ENCODE measurements at places on chromosomes 13 and 19.

DNA sequence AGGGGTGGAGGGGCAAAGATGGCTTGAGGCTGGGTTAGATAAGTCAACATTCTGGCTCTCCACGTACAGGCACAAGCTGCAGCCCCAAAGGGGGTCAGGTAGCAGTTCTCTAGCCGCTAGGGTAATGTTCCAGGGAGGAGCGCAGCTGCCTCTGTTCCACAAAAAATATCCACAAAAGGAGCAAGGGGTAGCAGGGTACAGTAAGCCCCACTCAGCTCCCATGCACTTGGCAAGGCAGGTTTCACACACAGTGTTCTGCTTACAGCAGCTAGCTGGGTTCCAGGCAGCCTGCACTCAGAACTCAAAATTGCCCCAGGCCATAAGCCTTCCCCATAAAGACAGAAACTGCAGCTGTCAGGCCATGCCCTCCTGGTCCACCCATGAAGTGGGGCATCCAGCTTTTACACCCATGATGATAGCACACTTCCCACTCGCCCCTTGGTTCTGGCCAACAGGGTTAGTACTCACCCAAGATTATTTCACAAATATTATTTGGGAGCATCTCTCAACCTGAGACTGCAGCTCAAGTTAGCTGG lies 130.0 kb downstream of the CYSLTR2 start:
- no peak for DNase-seq

- DNase-seq, result no peak
Measured at GRCh38 chr19:17948514-17948900, 15.7 kb downstream of the CCDC124 start.

- no peak for DNase-seq
Measured at GRCh38 chr19:49116544-49116943, 2.4 kb downstream of the LIN7B start.

DNA sequence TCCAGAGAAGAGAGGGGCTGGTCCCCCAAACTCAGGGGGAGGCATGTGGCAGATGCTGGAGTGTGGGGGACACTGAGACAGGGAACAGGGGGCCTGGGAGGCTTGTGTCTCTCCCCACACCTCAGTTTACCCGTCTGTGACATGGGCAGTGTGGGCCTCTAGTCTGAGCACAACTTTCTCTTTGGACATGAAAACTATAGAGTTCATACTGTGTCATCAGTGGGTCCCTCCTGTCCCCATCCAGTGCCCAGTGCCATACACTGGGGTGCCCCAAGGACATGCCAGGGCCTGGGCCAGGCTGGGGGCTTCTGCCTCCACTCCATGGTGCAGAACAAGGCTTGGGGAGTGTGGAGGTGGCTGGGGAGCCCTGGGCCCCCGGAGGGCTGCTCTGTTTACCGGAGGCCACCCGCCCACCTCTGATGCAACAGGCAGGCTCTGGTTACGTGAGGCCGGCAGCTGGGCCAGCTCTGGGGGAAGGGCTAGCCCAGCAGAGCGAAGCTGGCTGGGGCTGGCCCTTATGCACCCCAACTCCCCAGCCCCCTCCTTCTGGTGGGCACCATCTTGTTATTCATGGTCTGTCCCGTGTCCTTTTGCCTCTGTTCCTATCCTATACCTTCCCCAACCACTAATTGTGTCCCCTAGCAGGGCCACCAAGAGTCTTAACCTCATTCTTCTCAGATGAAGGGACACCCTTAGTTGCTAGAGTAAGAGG lies 1.9 kb upstream of the MEF2B start:
- no peak for DNase-seq

DNA sequence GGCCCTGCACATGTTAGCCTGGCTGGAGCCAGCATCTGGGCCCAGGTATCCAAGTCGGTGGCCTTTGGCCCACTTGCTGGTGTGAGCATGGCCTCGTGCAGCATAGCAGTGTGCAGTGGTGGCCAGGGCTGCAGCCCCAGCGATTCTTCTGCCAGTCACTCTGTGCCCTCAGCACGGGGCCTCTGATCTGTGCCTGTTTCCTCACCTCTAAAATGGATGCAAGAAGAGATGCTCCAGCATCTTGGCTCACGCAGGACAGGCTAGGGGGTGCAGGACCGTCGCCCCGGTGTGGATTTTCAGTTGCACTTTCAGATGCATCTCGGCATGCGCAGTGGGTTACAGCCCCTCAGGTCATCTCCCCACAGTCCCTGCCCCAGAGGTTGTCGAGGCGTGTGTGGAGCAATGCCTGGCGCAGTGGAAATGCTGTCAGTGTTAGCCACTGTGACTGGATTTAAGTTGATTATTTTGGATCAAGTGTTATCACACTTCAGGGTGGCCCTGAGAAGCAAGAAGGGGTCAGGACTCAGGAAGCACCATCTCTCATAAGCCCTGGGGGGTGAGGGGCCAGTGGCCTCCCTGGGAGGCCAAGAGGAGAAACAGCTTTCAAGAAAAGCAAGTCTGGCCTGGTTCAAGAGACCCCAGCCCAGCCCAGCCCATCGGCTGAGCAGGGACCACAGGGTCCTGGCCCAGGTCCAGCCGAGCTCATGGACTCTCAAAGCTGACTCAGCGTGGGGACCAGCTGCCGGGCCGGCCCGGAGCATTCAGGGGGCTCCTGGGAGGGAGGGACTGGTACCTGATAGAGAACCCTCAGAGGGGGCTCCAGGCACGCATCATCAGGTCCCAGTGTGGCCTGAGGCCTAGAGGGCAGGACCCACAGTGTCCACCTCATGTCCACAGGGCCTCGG lies 27.8 kb downstream of the AP1M1 start:
- DNase-seq, result no peak

DNA sequence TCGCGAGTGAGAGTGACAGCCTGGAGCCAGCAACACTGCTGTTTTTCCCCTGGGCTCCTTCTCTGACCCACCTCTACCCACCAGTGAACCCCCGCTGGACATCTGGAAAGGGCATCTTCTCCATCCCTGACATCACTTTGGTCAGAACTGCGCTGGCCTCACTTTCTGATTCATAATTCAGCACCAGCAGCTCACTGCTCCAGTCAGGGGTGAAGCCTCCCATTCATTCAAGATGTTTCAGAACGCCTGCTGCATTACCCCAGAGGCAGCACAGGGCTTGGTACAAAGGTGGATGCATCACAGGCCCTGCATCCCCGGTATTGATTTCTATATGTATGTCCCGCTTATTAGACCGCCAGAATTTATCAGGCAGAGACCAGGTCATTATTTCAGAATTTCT lies 182.8 kb upstream of the TSHZ3 start:
- DNase-seq, result no peak

- no peak for DNase-seq
Measured at GRCh38 chr19:6723108-6723618, 2.7 kb upstream of the C3 start.

DNA sequence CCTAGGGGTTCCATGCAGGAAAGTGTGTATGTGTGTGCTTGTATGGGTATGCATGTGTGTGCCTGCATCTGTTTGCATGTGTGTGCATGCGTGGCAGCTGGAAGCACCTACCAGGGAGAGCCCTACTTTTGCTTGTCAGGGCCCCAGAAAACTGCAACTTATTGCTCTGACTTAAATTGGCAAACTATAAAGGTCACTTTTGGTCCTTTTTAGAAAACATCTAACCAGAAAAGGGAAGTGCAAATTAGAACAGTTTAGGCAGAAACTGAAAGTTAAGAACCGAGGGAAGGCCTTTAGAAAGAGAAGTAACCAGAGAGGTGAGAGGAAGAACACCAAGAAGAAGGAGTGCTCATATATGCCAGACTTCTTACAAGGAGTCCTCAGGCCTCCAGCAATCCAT lies 32.5 kb downstream of the DLEU7 start:
- DNase-seq, result no peak

DNA sequence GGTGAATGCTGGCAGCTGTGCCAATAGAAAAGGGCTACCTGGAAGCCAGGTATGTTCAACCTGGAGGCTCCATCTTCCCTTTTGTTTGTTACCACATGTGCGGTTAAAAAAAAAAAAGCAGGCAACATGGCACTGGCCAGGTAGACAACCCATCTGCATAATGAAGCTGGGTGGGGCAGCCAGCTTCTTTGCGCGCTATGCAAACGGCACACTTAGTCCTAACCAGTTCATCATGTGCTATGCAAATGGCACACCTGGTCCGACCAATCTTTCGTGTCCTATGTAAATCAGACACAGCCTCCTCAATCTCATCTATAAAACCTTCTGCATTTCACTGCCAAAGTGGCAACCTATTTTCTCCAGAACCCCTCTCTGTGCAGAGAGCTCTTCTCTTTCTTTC lies 11.3 kb upstream of the IGSF23 start:
- DNase-seq, result no peak

GRCh38 chr19:56423985-56424353 lies 19.8 kb downstream of the ZNF583 start:
- DNase-seq, result no peak

DNA sequence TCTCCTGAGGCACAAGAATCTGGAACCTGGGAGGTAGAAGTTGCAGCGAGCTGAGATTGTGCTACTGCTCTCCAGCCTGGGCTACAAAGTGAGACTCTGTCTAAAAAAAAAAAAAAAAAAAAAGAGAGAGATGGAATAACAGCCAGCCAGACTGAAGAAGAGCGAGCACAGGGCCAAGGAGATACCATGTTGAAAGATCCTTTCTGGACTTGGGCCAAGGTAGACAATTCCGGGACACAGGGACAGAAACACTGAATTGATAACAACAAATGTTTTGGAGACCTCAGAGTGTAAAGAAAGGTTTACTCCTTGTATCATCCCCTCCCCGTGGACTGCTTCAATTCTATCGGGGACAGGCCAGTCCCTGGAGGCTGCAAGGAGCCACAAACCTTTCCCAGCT lies 4.6 kb downstream of the LPAR2 start:
- DNase-seq, result no peak

DNA sequence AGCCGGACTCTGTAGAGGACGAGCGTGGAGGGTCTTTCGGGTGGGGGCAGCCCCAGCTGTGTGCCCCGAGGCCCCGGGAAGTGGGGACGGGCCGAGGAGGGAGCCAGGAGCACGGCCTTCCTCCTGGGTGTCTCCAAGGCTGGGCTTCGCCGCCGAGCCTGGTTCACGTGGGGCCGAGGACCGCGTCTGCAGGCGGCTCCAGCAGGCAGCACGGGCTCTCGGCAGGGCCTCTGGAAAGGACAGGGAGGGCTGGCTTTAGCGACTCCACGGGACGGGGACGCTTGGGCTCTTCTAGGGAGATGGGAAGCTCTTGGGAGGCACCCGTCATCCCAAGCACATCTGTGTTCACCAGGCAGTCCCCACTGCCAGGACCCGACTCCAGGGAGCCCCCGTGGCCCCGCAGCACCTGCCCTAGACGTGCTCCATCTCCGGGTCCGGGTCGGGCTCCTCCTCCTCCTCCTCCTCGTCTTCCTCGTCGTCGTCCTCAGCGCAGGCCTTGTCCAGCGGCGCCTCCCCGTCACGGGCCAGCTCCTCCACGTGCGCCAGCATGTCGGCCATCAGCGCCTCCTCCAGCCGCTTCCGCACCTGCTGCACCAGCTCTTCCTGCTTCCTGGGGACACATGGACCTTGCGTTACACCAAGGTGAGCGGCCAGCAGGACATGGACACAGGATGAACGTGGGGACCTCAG lies 9.9 kb upstream of the MEX3D start:
- DNase-seq, result no peak

DNA sequence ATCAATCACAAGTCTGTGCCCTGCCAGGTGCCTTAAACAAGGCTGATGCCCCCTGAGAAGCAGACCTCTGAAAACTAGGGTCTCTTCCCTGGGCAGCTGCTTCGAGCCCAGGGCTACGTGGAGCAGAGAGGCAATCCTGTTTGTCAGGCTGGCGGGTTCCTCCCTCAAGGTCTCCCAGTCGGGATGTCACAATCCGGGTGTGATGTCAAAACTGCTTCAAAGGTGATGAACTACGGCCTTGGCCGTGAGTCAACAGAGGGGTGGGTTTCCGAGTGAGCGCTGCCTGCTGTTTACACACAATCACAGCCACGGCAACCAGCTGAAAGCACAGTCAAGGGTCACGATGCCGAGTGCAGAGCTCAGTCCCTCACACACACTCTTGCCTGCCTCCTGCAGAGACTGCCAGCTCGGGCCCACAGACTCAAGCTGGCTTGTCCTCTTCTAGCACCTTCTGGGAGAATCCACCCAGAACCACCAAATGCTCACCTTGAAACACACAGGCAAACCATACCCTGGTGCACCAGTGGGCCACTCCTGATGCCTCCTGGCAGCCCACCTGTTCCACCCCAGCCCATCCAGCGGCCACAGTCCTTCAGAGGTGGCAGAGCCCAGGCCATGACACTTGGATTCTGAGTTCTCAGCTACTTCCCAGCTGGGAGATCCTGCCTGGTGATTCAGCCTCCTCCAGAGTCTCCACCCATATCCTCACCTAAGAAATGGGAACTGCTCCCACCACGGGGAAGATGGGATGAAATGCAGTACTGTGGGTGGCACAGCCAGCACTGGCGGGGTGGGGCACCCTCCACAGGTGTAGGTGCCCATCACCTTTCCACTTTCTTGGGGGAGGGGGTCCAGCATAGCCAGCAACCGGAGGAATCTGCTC lies 6.8 kb downstream of the ELL start:
- no peak for DNase-seq

DNA sequence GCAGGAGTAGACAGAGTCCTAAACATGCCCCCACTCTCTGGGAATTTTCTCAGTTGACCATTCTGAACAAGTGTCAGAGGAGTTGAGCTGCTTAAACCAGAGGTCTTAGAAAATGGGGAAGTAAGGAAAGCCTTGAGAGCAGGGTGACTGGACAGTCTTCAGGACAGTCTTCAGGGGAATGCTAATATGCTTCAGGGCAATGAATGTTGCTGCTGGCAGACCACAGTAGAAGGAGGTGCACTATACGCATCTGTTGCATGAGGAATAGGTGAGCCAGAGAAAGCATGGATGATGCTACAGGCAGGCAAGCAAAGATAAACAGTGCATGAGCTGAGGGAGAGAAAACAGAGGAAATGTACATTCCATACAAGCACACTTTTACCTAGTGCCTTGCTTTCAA lies 196.6 kb upstream of the GPR12 start:
- DNase-seq, result no peak

- DNase-seq, result no peak
Measured at GRCh38 chr19:3733549-3734309, 25.5 kb downstream of the TJP3 start.

GRCh38 chr19:7868671-7869452 lies 5.3 kb downstream of the PRR36 start:
- no peak for DNase-seq

- DNase-seq, result no peak
Measured at GRCh38 chr19:49210108-49210900, 52.7 kb downstream of the TRPM4 start.

- DNase-seq, result no peak
Measured at GRCh38 chr19:16998635-16999194, 27.9 kb downstream of the CPAMD8 start.

Measured in memory B cell (primary cell).